Stimulated activated naive B cell treated with anti-CD40 and anti-IgM and Interleukin-4, amounts not matched to agents 10 μg/mL and 1 μg/mL and 100 μg/mL, for 72 hours (primary cell): ENCODE measurements at places on chromosomes 3 and 15.
A peak's percentile ranks its signal among the peaks of the same experiment; 100 is the strongest.

GRCh38 chr3:181901626-181902025, 189.9 kb downstream of the SOX2 start:
- no peaks in the 10 kb centered on the region for H3K36me3 ChIP-seq
- no peak overlapping the region for H3K27ac ChIP-seq
- no peaks in the 10 kb centered on the region for H3K27me3 ChIP-seq
- no peak for DNase-seq
- H3K4me1 ChIP-seq, result no peaks in the 10 kb centered on the region
- no peak overlapping the region for H3K4me3 ChIP-seq

DNA sequence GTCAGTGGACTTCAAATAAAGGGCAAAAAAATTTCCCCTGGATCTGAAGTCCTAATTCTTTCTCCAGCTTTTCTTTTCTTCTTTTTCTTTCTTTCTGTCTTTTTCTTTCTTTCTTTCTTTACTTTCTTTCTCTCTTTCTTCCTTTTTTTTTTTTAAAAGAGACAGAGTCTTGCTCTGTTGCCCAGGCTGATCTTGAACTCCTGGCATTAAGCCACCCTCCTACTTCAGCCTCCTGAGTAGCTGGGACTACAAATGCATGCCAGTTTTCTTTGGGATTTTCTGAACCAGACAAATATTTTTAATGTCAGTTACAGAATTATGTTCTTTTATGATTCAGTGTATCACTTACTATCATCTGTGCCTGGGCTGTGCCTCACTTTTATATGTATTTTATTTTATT, 45.4 kb upstream of the CMTM8 start:
- H3K36me3 ChIP-seq, result no peaks in the 10 kb centered on the region
- H3K27me3 ChIP-seq, result peaks cover 7% of the 10 kb centered on the region
- no peaks in the 10 kb centered on the region for H3K4me1 ChIP-seq
- no peak overlapping the region for H3K27ac ChIP-seq

- DNase-seq, result no peak
- H3K27ac ChIP-seq, result no peak overlapping the region
- H3K36me3 ChIP-seq, result no peaks in the 10 kb centered on the region
Measured at GRCh38 chr15:49900006-49900902, 218.8 kb downstream of the ATP8B4 start.

- no peak for DNase-seq
- no peaks in the 10 kb centered on the region for H3K27me3 ChIP-seq
- no peak overlapping the region for H3K4me3 ChIP-seq
- H3K4me1 ChIP-seq, result no peaks in the 10 kb centered on the region
- H3K36me3 ChIP-seq, result no peaks in the 10 kb centered on the region
- H3K27ac ChIP-seq, result no peak overlapping the region
Measured at GRCh38 chr3:18114894-18115293, 310.2 kb downstream of the SATB1 start.

- no peak overlapping the region for H3K4me3 ChIP-seq
- peaks cover 19% of the 10 kb centered on the region for H3K27me3 ChIP-seq
- peaks cover 2% of the 10 kb centered on the region for H3K4me1 ChIP-seq
- H3K36me3 ChIP-seq, result no peaks in the 10 kb centered on the region
- no peak overlapping the region for H3K27ac ChIP-seq
- DNase-seq, result no peak
Measured at GRCh38 chr15:101089579-101090427, 162.0 kb downstream of the CHSY1 start.

DNA sequence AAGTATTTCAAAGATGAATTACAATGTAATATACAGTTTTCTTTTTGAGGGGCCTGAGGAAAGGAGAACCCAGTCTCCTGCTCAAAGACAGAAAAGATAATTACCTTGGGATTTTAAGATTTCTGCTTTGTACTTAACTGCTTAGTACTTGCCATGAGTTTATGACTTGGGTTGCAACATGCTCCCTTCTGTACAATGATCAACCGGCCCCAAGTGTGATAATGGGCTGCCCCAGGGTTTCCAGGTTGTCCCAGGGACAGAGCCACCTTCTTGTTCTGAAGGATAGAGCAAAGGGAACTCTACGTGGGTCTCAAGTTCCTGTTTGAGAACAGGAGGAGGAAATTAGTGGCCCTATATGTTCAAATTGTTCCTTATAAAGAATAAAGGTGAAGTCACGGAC, 104.8 kb downstream of the ABHD5 start:
- H3K27me3 ChIP-seq, result no peaks in the 10 kb centered on the region
- H3K4me1 ChIP-seq, result no peaks in the 10 kb centered on the region
- DNase-seq, result no peak
- no peaks in the 10 kb centered on the region for H3K36me3 ChIP-seq
- no peak overlapping the region for H3K4me3 ChIP-seq

DNA sequence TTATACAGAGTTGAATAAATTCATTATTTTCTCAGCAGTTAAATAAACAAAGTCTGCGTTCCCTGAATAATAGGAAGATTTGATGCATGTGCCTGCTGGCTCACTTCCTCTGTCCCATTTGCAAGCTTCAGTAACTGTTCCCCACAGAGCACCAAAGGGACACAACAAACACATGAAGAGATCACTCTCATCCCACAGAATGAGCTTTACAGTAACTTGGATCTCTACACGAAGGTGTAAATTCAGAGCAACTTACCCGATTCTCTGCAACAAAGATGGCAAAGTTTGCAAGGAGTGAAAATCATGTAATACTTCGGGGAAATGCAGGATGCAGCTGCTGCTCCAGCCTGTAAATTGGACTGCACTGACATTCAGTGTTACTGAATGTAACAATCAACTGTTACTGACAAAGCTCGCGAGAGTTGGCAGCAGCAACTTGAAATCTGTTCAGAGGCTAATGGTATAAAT, at the start of gene BCHE:
Gene BCHE (minus strand): TSS at position 366 of the 468 bp plus-strand sequence. CDS start 6,390 bp downstream, outside the sequence.
- no peaks in the 10 kb centered on the region for H3K27me3 ChIP-seq
- no peak within 1 kb of the TSS for H3K27ac ChIP-seq
- no peaks in the 10 kb centered on the region for H3K36me3 ChIP-seq
- DNase-seq, result no peak
- H3K4me3 ChIP-seq, result no peak within 1 kb of the TSS

DNA sequence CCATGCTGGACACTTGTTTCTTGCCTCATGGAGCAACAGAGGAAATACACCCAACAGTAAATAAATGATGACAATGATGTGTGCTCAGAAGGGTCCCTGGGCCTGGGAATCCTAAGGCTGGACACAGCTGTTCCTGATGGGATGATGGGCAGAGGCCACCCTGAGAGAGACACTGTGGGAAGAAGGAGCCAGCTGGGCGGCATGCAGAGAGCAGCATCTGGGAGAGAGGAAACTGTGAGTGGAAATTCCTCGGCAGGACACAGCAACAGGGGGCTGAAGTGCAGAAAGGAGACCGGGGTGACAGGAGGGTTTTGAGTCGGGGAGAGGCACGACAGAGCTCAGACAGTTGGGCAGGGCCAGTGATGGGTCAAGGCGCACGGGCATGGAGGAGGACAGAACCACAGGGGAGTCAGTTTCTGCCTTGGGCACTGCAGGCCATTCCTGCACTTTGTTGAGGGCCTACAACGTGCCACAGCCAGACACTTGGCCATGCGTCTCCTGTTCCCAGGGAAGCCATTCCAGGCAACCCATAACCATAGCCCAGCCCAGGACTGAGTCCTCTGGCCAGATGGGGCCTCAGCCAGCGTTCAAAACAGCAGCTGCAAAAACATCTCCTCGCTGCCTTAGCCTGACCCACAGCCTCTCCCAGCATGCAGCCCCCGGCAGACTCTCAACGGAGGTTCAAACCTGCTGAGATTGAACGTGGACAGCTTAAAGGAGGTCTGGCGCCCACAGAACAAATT, 36.7 kb upstream of the SLC6A1 start:
- no peaks in the 10 kb centered on the region for H3K36me3 ChIP-seq
- H3K27me3 ChIP-seq, result peaks cover 21% of the 10 kb centered on the region
- no peak overlapping the region for H3K27ac ChIP-seq
- no peaks in the 10 kb centered on the region for H3K4me1 ChIP-seq
- no peak for DNase-seq

DNA sequence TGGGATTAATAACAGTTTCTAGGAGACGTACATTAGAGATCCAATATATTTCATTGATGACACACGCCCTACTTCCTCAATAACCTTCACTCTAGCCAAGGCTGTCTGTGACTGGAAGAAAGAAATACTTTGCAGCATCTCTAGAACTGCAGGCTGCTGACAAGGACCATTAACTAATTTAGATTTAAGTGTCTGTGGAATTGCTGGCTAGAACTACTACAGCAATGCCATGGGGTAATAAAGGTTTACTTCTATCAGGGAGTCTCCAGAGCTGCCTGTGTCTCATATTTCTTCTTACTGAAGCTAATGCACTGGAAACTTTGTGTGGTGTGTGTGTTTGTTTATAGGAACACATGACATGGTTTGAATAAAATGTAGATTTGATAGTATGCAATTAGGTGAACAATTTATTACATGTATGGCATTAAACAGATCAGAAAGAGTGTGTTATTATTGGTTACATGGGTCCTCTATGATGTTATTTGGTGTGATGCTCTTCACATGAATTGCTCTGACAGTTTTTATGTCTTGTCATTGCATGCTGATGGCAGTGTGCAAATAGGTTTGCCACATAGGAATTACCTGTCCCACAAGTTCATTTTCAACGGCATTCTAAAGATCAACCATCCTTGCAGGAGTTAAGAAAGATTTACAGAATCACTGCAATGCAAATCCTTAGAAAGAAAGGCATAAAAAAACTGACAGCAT, 916.2 kb upstream of the CADM2 start:
- no peak for DNase-seq
- no peaks in the 10 kb centered on the region for H3K27me3 ChIP-seq
- H3K4me3 ChIP-seq, result no peak overlapping the region
- no peaks in the 10 kb centered on the region for H3K36me3 ChIP-seq

DNA sequence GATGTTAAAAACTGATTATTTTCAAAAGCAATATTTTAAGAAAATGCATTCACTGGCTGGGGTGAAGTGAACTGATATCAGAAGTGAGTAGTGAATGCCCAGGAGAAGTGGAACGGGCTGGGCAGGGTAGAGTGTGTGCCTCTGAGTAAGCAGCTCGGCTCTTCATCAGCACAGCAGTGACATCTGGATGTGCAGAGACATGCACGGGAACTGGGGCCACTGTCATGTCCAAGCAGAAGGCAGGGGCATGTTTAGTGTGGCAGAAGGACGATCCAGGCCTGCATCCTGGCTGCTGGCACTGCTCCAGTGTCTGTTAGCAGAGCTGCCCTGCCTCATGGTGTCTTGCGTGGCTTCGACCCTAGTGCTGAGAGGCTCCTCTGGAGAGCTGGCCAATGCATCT, 305.6 kb upstream of the LRRFIP2 start:
- H3K27me3 ChIP-seq, result peaks cover 5% of the 10 kb centered on the region
- no peak overlapping the region for H3K4me3 ChIP-seq
- H3K4me1 ChIP-seq, result peaks cover 1% of the 10 kb centered on the region
- no peak for DNase-seq
- H3K27ac ChIP-seq, result no peak overlapping the region

GRCh38 chr3:24507776-24508422, 13.2 kb upstream of the THRB start:
- peak; percentile 27 for DNase-seq
- peak overlapping the region; percentile 25 for H3K4me3 ChIP-seq
- H3K36me3 ChIP-seq, result no peaks in the 10 kb centered on the region
- no peaks in the 10 kb centered on the region for H3K27me3 ChIP-seq
- H3K27ac ChIP-seq, result peak overlapping the region; percentile 14

DNA sequence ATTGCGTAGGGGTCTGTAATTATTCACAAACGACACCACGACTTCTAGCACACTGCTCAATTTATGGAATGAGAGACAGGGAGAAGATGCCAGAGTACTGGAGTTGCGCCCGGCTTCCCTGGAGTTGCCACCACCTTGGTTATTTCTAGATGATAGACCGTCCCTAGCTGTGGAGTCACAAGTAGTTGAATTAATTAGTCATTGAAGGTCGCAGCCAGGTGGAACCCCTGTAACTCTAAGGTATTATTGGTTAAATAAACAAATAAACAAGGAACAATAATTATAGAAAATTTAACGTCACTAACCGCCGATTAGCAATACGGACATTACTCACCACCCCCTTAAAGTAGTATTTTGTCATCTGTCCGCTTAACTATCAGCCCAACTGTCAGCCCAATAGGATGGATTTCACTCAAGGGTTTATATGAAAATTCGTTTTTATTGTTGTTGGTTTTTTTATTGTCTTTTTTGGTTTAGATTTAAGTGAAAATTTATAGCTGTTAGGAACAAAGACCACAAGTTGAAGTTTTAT, 911 bp upstream of the AZI2 start:
- no peaks in the 10 kb centered on the region for H3K27me3 ChIP-seq
- H3K27ac ChIP-seq, result peak overlapping the region; percentile 99
- H3K4me3 ChIP-seq, result peak overlapping the region; percentile 98
- peaks cover 15% of the 10 kb centered on the region for H3K36me3 ChIP-seq
- H3K4me1 ChIP-seq, result peaks cover 6% of the 10 kb centered on the region
- no peak for DNase-seq

GRCh38 chr3:134239538-134239937, 11.1 kb downstream of the RYK start:
- DNase-seq, result peak; percentile 15
- peaks cover 11% of the 10 kb centered on the region for H3K36me3 ChIP-seq
- peak overlapping the region; percentile 62 for H3K4me3 ChIP-seq
- peaks cover 71% of the 10 kb centered on the region for H3K4me1 ChIP-seq

DNA sequence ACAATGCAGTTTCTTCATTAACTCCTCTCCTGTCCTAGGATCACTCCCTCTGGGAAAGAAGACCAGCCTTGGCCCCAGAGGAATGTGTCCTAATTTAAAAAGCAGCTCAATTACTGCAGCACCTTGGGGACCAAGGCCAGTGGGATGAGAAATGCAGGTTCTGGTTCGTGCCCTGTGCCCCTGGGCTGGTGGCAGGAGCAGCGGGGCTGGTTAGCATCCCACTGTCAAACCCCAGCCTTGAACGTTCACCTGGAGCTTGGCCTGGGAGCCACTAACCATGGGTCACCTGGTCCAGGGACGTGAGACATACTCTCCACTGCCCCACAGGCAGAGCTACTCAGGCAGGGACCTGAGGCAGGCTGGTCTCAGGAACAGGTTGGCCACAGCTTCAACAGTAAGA, 8.4 kb upstream of the RTP3 start:
- DNase-seq, result no peak
- peaks cover 5% of the 10 kb centered on the region for H3K27me3 ChIP-seq
- no peak overlapping the region for H3K4me3 ChIP-seq
- H3K4me1 ChIP-seq, result peaks cover 18% of the 10 kb centered on the region

GRCh38 chr3:77917225-77917624, 877.3 kb downstream of the ROBO2 start:
- H3K27ac ChIP-seq, result no peak overlapping the region
- no peaks in the 10 kb centered on the region for H3K36me3 ChIP-seq
- no peaks in the 10 kb centered on the region for H3K27me3 ChIP-seq
- H3K4me1 ChIP-seq, result no peaks in the 10 kb centered on the region

GRCh38 chr3:195258449-195259153, 12.4 kb downstream of the XXYLT1 start:
- H3K4me1 ChIP-seq, result peaks cover 34% of the 10 kb centered on the region
- DNase-seq, result no peak
- H3K27ac ChIP-seq, result peak overlapping the region; percentile 67
- peaks cover 11% of the 10 kb centered on the region for H3K36me3 ChIP-seq
- H3K27me3 ChIP-seq, result no peaks in the 10 kb centered on the region
- H3K4me3 ChIP-seq, result peak overlapping the region; percentile 83

DNA sequence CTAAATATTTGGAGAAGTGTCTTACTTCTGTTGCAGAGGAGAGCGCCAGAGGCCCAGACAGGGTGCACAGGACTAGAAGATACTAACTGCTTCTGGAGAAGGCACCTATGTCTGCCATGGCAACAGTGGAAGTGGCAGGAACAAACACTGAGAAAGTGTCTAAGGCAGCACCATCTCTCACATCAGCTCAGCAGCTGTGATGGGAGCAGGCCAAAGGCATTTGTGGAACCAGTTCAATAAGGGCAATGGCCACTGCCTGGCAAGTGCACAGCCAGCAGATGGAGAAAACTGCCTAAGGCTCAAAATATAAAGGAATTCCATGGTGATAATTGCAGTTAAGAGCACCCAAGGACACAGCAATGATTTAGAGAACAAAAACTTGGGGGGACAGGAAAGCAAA, 563.0 kb upstream of the CCDC54 start:
- no peak for DNase-seq
- no peaks in the 10 kb centered on the region for H3K36me3 ChIP-seq
- H3K27ac ChIP-seq, result no peak overlapping the region
- no peaks in the 10 kb centered on the region for H3K4me1 ChIP-seq
- no peak overlapping the region for H3K4me3 ChIP-seq
